Fibroblast of skin of abdomen (primary cell): ENCODE measurements at places on chromosomes 7 and 10.

- peak; percentile 13 for DNase-seq
Observed at GRCh38 chr7:8035647-8036518, 67.3 kb downstream of the GLCCI1 start.

- DNase-seq: no peak
Observed at GRCh38 chr7:20288036-20288435, 42.7 kb upstream of the ITGB8 start.

- DNase-seq: no peak
Observed at GRCh38 chr7:30584965-30585364, 9.7 kb upstream of the GARS1 start.

DNA sequence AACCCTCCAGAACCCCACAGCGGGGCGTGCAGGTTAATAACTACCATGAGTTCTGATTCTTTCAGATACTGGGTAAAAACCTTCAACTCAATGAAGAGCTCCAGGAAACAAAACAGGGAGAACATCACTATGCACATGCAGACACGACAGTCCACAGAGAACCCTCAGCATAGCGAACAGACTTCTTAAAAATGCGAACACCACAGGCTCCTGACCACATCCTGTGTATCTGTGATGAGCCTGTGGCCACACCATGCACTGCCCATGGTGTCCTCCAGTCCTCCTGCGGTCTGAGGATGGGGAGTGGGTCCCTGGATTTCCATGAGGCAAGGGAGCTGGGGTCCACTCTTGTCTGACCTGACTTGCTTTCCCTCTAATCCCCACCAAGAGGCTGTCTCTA lies 107.2 kb downstream of the COBL start:
- DNase-seq: no peak

- DNase-seq: no peak
Observed at GRCh38 chr10:58268454-58268945, 462 bp upstream of the CISD1 start.

DNA sequence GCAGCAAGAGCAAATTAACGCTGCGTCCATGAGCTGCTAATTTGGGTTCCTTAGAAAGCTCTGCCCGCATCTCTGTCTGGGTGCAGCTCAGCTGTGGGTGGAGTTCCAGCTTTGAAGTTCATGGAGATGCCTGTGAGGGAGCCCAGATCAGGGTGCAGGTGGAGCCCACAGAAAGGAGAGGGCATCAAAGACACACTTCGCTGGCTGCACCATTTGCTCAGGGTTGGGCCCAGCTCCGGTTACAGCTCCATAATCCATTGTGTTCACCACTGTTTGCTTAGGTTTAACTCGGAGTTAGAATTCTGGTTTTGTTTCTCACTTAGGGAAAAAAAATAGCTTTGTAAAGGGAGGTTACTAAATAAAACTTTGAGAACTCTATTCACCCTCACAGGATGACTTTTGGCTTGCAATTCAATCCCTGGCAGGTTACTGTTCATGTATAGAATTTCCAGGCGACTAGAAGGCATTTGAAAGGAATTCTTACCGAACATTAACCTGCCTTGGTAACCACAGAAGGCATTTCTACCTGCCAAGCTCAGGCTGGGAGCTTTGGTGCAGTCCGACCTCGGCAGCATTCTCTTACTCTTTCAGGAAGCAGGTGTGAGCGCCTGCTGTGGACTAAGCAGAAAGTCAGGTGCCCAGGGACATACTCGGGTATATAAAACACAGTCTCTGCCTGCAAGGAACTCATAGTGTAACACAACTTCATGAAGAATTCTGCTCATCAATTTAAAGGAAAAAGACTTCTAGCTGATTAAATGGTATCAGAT lies 179.5 kb upstream of the RNF32 start:
- DNase-seq: no peak

GRCh38 chr10:72418679-72419078 lies 64.0 kb upstream of the DNAJB12 start:
- no peak for DNase-seq

- no peak for DNase-seq
Observed at GRCh38 chr7:22443370-22444180, 56.4 kb downstream of the STEAP1B start.

DNA sequence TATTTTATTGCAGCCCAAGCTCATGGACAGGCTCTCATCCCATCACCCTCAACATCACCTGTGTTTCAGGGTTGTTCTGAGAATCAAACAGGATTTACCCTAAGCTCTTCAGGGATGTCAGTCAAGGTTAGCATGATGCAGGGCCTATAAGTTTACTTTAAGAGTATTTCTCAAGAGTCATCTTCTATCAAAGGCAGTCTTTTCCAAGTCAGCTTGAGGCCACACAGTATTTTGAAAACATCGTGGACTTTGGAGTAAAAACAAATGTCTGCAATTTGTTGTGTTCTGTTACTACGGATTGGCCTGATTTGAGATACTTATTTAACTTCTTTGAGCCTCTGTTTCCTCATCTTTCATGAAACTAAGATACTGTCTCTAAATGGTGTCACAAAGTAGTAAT lies 42.0 kb upstream of the NRP1 start:
- DNase-seq: no peak

- no peak for DNase-seq
Observed at GRCh38 chr7:109322833-109323232, 753.2 kb downstream of the DNAJB9 start.

DNA sequence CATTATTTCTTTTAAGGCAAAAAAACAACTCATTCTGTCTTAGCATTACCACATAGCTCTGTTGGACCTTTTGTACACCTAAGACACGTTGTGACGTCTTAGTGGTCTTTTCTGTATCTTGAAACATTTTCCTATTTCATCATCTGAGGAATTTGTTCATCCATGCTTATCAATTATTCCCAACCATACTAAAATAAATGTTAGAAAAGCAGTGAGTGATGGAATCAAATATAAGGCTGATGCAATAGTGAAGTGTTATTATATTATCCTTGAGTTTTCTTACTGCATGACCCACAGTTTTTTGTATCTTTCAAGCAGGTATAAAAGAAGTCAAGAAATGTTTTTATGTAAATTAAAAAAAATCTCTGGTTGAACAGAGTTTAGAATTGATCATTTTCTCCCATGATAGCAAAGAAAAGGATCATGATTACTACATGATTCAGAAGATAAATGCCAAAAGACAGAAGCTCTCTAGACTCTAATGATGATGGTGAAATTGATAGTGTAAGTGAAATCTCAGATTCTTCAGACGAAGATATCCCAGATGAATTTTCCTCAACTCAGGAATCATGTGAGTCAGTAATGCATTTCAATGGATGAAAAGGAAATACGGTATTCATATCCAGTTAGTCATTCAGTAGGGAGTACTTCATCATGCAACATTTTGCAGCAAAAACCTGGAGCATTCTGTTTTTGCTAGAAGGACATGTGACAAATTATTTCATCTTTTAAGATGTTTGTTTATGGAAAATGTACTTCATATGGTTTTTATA lies 51.4 kb downstream of the CELF2 start:
- DNase-seq: no peak

GRCh38 chr7:2313450-2314208 lies 612 bp downstream of the SNX8 start:
- no peak for DNase-seq

GRCh38 chr10:1661859-1662437 lies 75.4 kb downstream of the ADARB2 start:
- no peak for DNase-seq
